Foreskin keratinocyte (primary cell): ENCODE measurements at places on chromosomes 16 and 17. TPM values are rescaled to one million over a fixed set of nuclear protein-coding genes. Genes with fewer than 3 reads are reported as not detected.
A peak's percentile ranks its signal among the peaks of the same experiment; 100 is the strongest.

Gene SPATA22
- total RNA-seq, result not detected in 2 replicates

Gene KRTAP3-1
- not detected in 2 replicates for total RNA-seq

Gene CDH13
- total RNA-seq, result 88.5 and 93.3 TPM in 2 replicates

Gene RASD1
- 0.10 and 0.11 TPM in 2 replicates for total RNA-seq

Gene SPHK1
- 81.9 and 128 TPM in 2 replicates for total RNA-seq

Gene CEP295NL
- total RNA-seq, result 0.04 TPM in 1 of 2 replicates, not detected in the other

Gene SPOP
- 26.4 and 27.0 TPM in 2 replicates for total RNA-seq

- no peak for DNase-seq
Measured at GRCh38 chr17:78793415-78793814, 11.3 kb upstream of the CYTH1 start.

GRCh38 chr16:15547768-15548096 lies 95.2 kb downstream of the MARF1 start:
- no peak for DNase-seq

- DNase-seq, result no peak
Measured at GRCh38 chr16:84139628-84140258, 5.2 kb downstream of the HSDL1 start.

- no peak for DNase-seq
Measured at GRCh38 chr16:14424595-14424994, 205.5 kb downstream of the PARN start.

GRCh38 chr16:764848-765487 lies 4.4 kb downstream of the MSLN start:
- DNase-seq, result no peak

DNA sequence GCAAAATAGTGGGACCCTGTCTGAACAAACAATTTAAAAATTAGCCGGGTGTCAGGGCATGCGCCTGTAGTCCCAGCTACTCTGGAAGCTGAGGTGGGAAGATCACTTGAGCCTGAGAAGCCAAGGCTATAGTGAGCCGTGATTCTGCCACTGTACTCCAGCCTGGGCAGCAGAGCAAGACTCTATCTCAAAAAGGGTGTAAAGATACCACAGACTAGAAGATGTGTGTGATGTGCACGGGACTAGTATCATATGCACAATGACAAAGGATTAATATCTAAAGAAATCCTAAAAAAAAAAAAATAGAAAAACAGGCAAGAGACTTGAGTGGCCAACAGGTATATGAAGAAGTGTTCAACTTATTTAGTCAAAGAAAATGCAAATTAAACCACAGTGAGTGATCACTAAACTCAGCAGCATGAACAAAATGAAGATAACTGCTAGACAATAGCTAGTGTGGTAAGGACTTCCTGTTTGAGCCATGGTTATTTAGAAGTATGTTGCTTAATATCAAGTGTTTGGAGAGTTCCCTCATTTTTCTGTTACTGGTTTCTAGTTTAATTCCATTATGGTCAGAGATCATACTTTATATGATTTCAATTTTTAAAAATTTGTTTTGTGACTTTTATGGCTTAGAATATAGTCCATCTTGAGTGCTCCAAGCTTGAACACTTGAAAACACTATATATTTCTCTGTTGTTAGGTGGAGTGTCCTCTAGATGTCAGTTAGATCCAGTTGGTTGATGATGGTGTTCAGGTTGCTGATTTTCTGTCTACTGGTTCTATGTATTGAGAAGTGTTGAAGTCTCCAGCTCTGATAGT lies 14.7 kb upstream of the SLX4 start:
- peak; percentile 18 for DNase-seq

DNA sequence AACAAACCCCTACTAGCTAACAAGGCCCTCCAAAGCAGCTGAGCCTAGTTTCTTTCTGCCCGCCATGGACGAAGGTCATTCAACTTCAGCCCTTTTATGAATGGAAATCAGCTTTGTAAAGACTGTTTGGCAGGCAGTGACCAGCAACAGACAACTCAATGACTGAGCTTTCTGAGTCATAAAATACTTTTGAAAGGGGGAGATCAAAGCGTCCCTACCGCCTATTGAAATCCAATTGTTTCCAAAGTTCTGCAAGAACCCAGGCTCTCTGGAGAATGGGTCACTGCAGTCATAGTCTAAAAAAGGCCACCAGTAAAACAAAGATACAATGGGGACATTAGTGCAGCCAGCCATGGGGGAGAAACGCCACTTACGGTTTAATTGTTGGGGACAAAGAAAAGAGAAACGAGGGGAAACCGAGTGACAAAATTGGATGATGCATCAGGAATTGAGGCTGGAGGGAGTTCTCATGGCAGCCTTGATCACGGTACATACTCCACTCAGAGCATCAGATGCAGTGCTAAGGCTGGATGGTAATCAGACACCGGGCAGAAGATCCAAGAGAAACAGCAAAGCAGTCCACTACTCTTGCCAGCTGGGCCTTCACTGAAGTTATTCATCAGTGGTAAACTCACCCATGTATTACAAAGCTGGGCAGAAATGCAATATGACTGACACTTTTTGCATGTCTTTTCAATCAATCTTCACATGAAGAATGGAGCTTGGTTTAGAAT lies 9.8 kb downstream of the ADAMTS18 start:
- no peak for DNase-seq

GRCh38 chr17:1737531-1738291 lies 5.0 kb upstream of the SERPINF2 start:
- DNase-seq, result no peak

DNA sequence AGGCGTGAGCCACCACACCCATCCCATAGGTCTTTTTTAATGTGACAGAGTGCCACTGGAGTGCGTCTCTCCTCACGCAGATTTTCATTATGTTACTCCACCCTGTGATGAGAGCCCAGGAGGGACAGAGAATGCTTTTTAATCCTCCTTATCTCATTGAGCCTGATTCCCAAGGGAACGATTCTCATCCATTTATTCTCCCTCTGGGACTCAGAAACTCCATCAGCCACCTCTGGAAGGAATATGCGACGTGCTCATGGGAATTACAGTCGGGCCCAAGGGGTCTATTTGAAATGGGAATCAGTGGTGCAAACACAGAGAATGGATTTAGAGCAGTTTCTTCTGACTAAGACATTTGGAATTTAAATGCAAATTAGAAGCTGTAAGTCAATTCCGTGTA lies 155.9 kb upstream of the HSBP1 start:
- no peak for DNase-seq

DNA sequence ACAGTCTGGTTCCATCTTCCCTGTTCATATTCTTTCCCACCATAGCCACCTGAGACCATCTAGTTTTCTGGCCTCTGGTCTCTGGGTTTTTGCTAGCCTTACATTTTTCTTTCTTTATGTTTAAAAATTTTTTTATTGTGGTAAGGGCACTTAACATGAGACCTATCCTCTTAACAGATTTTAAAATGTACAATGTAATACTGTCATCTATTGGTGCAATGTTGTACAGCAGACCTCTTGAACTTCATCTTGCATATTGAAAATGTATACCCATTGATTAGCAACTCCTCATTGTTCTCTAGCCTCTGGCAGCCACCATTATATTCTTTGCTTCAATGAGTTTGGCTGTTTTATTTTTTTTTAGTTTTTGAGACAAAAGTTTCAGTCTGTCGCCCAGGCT lies 39.2 kb downstream of the ITGAM start:
- no peak for DNase-seq

DNA sequence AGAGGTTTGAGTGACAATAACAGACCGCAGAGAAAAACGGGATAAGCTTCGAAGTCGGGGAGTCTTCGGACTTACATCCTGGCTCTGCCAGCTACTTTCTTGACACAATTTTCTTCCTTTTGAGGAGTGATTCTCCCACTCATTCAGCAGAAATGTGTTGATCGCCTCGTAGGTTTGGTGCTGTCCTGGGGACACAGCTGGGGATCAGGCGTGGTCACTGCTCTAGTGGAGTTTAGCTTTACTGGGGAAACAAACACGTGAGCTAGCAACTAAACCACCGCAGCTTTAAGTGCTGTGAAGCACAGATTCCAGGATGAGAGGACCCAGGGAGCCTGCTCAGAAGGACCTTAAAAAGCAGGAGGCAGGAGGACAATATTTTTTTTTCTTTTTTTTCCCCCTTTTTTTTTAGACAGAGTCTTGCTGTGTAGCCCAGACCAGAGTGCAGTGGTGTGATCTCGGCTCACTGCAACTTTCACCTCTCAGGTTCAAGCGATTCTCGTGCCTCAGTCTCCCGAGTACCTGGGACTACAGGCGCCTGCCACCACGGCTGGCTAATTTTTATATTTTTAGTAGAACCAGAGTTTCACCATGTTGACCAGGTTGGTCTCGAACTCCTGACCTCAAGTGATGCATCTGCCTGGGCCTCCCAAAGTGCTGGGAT lies 858 bp downstream of the NUBP1 start:
- no peak for DNase-seq

GRCh38 chr17:4950075-4950745 lies 709 bp upstream of the ENO3 start:
- DNase-seq, result no peak

DNA sequence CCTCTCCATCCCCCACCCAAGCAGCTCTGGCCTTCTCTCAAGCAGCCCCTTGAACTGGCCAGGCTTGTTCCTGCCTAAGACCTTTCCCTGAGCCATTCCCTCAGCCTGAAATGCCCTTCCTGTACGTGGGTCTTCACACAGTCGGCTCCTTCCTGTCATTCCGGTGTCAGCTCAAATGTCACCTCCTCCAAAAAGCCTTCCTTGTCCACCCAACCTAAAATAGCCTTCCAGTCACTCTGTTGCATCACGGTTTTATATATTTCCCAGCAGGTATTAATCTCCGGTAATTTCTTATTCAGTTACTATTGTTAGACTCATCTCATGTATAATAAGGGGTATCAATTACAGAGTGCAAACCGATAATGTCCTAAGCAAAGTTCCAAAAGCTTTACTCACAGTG lies 51.8 kb downstream of the C17orf67 start:
- no peak for DNase-seq

DNA sequence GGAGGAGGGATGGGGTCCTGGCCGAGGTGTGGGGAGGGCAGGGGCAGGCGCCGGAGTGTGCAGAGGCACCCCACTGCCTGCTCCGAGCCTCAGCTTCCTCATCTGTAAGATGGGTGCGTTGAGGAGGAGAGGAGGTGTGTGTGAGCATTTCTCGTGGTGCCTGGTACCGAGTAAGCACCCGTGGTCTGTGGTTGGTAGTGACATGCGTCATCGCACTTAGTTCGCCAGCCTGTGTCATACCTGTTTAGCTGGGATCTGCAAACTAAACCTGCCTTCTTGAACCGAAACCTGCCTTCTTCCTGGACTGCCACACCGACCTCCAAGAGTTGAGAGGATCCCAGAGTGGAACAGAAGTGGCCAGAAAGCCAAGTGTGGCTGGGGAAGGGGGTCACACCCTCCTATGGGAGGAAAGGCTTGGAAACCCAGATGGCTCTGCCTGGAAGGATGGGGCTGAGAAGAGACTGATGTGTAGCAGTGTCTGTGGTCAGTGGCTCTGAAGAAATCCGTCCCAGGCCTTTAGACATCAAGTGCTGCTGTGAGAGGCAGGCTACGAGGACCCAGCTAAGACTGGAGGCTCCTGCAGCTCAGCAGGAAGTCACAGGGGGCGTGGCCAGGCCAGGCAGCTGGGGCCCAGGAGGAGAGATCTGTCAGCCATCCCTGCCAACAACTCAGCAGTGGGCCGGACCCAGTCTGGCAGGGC lies 162.6 kb upstream of the PLCG2 start:
- no peak for DNase-seq

DNA sequence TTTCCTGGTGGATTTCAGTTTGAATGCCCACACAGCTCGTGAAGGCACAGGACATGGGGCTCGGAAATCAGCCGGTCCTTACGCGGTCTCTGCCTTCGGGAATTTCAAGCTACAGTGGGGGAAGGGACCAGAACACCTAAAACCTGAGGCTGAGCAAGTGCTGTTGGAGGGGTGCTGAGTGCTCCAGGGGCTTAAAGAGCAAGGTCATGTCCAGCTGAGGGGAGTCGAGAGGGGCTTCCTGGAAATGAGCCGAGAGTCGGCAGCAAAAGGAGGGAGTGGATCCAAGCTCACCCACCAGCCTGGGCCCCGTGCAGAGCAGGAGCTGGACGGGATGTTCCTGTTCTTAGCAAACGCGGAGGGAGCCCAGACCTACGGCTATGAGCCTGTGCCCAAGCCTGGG lies 73.2 kb upstream of the RPL38 start:
- no peak for DNase-seq

DNA sequence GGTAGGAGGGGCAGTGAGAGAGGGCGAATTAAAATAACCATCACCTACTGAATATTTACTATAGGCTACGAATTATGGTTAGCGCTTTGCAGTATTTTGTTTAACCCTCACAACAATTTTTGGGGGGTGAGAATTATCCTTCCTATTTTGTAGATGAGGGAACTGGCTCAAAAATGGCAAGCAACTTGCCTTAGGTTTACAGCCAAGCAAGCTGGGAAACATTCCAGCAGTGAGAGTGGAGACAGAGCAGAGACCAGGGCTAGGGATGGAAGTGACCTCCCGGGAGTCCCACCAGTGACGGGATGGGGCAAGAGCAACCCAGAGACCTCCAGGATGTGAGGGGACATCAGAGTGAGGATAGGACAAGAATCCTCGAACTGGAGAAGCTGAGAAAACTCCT lies 352 bp upstream of the VMO1 start:
- DNase-seq, result no peak

- no peak for DNase-seq
Measured at GRCh38 chr17:14748036-14748710, 447.3 kb downstream of the HS3ST3B1 start.

DNA sequence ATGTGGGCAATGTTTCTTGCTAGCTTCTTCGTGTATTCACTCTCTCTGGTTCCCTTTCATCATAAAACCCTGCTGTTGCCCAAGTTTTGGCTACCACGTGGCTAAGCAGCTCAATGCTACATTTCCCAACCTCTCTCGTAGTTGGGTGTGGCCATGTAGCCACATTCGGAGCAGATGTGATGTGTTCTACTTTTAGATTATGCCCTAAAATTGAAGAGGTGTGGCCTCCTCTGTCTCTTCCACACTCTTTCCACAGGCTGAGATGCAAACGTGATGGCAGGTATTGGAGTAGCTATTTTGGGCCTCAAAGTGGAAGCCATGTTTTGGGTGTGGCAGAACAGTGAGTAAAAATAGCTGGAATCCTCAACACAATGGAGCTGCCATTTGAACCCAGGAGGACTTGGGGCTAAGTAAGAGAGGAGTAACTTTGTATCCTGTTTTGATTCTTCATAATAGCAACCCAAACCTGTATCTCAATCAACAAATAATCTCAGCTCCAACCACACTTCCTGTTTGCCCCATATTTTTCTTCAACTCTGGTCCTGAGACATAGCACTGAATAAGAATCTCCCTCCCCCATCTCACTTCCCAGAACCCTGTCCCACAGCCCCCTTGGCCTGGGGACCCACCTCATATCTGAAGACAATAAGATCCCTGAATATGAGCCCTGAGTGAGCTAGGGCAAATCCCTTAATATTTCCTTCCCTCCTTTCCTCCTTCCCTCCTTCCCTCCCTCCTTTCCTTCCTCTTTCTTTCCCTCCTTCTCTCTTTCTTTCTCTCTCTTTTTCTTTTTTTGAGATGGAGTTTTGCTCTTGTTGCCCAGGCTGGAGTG lies 4.0 kb downstream of the NUPR1 start:
- DNase-seq, result no peak

DNA sequence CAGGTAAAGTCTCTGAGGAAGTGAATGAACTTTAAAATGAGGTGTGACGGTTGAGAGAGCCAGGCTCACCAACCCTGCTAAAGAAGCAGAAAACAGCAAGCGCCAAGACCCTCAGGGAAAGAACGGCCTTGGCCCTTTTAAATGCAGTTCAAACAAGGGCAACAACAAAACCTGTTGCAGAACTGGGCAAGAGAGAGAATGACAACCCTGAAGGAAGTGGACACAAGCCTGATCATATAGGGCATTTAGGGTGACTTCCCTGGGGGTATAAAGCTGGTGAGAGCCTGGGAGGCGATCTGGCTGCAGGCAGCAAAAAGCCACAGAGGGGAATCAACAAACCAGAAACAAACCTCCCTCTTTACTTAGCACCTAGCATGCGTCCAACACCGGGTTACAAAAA lies 1.0 kb downstream of the CPPED1 start:
- DNase-seq, result no peak
